Stimulated activated CD4-positive, alpha-beta T cell treated with anti-CD3 and anti-CD28 coated beads, Interleukin-1b, Interleukin-23, amount 100 ng/mL, for 1 hour (primary cell): ENCODE measurements at places on chromosomes 16 and 17.

DNA sequence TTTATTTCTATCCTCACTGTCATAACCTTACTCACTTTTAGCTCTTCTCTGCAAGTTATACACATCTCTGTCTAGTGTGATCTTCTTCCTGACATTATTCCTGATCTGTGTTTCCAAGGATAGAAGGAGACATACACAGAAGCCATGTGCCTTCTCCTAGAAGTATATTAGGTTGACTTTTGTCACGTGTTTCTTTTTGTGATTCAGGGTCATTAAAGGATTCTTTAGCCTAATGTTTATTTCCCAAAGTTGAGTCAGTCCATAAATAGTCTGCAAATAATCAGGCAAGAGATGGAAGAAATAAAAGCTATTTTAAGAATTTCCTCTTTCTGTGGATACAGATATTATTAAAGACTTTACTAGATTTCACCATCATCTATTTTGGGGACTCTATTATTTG, 214.1 kb upstream of the GOT2 start:
- no peak for DNase-seq

DNA sequence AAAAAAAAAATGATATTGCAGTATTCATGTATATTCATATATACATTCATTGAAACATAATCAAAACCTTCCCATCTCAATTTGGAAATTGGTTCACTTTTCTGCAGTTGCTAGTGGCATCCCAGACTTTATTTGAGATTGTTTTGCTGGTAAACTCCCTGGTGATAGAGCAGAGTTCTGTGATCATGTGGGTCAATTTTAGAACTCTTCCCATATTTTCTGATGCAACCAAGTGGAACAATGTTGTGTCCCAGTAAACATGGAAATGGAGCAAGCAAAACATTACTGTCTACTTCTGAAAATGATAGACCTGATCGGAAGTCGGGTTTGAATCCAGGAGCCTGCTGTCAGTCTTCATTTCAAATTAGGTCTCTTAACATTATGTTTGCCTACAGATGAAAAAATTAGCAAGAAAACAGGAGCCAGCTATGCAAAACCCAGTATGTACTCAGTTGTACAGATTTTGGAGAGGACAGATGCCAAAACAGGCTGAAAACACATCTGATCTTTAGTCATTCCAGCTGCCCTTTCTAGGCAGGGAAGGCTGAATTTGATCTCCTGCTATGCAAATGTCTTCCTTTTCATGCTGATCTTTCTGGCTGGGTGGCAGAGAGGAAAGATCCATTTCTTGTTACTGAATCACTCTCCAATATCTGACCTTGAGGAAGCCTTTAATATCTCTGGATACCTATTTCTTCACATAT, 786.6 kb upstream of the SOX9 start:
- no peak for DNase-seq

DNA sequence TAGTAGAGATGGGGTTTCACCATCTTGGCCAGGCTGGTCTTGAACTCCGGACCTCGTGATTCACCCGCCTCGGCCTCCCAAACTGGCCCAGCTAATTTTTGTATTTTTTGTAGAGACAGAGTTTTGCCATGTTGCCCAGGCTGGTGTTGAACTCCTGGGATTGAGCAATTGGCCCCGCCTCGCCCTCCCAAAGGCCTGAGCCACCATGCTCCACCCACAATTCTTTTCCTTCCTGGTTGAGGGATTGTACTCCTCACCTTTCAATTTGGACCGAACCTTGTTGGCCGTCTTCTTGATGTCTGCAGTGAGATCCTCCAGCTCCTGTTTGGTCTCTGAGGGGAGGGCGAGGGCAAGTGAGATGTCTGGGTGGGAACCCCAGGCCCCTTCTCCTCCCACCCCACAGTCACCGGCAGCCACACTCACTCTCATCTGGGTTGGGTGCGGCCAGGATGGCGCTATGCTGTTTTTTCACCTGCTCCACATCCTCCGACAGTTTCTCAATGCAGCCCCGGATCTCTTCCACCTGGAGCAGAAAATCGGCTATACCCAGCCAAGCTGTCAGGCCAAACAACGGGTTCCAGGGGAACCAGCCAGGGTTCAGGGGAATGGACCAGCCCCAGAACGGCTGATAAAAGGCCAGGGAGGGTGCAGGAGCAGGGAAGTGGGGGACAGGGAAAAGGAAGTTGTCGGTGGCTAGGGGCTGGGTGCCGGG, 9.6 kb downstream of the STX1B start:
- DNase-seq = no peak

DNA sequence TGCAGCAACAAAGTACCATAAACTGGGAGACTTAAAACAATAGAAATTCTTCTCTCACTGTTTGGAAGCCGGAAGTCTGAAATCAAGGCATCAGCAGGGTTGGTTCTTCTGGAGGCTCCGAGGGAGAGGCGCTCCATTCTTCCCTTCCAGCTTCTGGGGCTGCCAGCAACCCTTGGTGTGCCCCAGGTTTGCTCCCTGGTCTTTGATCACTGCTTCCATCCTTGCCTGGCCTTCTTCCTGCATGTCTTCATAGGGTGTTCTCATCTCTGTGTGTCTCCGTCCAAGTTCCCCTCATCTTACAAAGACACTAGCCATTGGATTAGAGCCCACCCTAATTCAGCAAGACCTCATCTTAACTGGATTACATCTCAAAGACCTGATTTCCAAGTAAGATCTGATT, 35.3 kb upstream of the LRRC75A start:
- DNase-seq = no peak

GRCh38 chr17:83099570-83100181, 20.3 kb downstream of the METRNL start:
- DNase-seq = no peak

DNA sequence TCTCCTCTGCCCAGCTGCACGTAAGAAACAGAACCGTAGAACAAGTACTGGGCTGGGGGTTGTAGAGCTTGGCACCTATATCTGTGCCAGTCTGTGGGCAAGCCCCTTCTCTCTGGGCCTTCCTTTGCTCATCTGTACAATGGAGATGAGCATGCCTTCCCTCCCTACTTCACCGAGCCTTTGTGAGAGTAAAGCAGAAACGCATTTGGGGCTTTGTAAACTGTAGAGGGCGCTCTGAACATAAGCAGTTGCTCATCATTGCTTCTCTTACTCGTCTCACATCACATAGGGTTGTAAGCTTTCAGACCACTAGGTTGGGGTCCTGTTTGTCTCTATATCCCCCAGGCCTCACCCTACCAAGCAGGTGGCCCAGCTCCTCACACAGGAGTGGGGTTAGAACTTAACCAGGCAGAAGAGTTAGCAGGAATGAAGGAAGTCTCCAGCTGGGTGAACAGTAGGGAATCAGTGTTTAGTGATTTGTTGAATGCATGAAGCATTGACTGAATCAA, 15.1 kb downstream of the SAMD14 start:
- no peak for DNase-seq

DNA sequence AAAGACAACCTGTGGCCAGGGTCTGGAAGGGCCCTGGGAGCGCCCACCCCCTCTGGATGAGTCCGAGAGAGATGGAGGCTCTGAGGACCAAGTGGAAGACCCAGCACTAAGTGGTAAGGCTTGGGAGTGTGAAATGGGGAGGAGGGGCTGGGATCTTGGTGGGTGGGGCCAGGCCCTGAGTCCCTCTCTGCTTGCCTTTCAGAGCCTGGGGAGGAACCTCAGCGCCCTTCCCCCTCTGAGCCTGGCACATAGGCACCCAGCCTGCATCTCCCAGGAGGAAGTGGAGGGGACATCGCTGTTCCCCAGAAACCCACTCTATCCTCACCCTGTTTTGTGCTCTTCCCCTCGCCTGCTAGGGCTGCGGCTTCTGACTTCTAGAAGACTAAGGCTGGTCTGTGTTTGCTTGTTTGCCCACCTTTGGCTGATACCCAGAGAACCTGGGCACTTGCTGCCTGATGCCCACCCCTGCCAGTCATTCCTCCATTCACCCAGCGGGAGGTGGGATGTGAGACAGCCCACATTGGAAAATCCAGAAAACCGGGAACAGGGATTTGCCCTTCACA, 1.2 kb upstream of the STARD3 start:
- no peak for DNase-seq

GRCh38 chr17:79607940-79608623, 2.8 kb downstream of the RBFOX3 start:
- no peak for DNase-seq

DNA sequence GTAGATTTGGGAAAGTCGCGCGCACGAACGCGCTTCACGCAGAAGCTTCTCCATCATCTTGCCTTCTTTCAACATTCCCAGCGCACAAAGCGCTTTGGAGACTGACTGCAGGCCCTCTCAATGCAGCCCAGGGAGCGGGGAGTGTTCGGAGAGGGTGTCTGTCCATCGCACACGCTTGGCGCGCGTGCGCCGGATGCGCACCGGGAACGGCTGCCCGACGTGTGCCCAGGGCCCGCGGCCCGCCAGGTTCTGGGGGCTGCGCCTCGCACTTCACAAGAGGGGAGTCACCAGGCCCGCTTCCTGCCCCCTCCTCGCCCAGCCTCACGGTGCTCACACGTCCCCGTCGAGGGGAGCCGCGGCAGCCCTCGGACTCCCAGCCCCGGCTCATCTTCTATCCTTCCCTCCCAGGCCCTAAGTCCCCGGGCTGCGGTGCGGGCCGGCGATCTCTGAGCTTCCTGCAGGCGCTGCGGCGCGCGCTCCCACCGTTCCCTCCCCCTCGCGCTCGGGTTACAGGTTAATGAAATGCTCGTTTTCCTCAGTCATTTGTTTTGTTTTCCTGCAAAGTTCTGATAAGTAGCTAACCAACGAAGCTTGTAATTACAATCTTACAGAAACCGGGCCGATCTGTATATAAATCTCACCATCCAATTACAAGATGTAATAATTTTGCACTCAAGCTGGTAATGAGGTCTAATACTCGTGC, 2.8 kb upstream of the IRX3 start:
- DNase-seq = no peak

- no peak for DNase-seq
These were observed 522 bp upstream of the GLG1 start for GRCh38 chr16:74607310-74607961.

- no peak for DNase-seq
These were observed 60.5 kb downstream of the AMFR start for GRCh38 chr16:56364865-56365264.

- no peak for DNase-seq
These were observed 1.9 kb downstream of the RASL10B start for GRCh38 chr17:35733366-35733765.

- no peak for DNase-seq
These were observed 24.8 kb upstream of the BPTF start for GRCh38 chr17:67800495-67800928.

DNA sequence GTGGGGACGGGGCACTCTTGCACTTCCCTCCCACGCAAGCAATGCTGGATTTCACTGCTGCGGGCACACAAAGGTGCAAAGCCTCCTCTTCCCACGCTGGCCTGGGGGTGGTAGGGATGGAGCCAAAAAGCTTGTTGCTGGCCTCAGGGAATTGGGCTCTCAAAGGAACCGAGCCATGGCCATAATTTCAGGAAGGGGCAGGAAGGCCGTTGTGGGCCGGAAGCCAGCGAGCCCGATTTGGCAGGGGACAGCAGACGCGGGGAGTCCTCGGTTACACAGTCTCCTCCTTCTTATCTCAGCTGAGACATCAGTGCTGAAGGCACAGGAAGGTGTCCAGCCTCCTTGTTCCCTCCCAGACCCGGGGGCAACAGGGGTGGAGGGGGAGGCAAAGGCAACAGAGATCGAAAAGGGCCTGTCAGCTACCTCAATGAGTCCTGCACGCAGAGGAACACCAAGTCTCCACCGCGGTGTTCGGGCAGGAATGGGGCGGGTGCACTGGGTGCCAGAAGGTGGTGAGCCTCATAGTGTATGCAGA, 59.5 kb downstream of the SLFN11 start:
- no peak for DNase-seq

DNA sequence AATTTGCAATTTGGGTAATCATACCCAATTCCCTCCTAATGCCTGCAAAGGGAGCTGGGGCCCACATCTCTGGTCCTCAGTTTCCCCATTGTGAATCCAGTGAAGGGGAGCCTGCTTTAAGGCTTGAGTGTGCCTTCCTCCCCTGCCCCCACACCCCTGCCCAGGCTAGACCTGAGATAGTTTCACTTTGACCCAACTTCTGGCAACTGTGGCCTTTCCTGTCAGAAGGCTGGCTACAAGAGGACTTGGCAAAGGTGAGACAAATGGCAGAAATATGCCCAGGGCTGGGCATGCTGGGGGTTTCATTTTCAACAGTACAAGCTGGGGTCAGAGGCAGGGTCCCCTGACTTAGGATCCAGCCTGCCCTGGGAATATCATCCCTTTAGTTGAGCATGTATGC, 10.0 kb downstream of the SOCS1 start:
- no peak for DNase-seq

- no peak for DNase-seq
These were observed 380.0 kb upstream of the XYLT1 start for GRCh38 chr16:17850581-17851250.

DNA sequence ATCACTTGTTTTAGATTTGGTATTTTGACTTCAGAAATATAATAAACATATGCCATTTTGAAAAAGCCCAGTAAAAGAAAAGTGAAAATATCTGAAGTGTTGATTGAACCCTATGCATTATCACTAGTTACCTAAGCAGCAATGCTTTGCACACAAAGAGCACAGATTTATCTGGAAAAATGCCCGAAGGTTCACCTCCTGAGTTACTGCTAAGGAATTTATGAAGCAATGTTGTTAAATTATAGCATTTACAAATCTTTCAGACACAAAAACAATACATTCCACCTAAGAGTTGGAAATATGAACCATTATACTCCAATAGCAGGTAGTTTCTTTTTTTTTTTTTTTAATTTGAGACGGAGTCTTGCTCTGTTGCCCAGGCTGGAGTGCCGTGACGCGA, 38.9 kb upstream of the GHDC start:
- DNase-seq = no peak

GRCh38 chr17:18250259-18250658, 8.3 kb downstream of the FLII start:
- no peak for DNase-seq

GRCh38 chr16:14509055-14509454, 121.0 kb downstream of the PARN start:
- no peak for DNase-seq

DNA sequence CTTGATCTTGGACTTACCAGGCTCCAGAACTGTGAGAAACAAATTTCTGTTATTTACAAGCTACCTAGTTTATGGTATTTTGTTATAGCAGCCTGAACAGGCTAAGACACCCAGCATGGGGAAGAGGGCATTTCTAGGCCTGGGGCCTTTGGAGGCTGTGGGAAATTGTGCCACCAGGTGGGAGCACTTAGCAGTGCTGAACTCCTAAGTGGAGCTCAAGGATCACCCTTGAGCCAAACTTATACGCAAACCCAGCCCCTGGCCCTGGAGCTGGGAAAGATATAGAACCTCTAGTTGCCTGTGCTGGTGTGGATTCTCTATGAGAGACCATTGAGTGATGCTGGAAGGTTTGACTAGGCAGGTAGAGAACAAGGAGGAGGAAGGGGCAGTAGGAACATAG, 36.1 kb downstream of the MIS12 start:
- no peak for DNase-seq

- DNase-seq = no peak
These were observed 55.4 kb downstream of the SDK2 start for GRCh38 chr17:73588891-73589290.

DNA sequence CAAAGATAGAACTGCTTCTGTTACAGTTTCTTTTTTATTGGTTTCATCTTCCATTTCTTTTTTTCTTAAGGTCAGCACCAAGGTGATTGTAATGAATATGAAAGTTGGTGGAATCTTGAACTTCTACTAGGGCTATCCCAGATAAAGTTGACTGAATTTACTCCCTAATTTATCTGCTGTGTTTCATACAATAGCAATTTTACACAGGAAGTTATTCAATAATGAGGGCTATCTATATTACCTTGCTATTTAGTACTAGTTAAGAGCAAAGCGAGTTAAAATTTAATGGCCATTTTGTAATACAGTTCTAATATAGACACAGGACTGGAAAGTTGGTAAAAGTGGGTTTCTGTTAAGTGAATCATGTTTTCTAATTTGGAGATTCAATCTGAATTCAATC, 24.1 kb downstream of the USP10 start:
- DNase-seq = no peak
